ENCODE measurements at places on chromosomes 1 and 21.
A peak's percentile ranks its signal among the peaks of the same experiment; 100 is the strongest.

DNA sequence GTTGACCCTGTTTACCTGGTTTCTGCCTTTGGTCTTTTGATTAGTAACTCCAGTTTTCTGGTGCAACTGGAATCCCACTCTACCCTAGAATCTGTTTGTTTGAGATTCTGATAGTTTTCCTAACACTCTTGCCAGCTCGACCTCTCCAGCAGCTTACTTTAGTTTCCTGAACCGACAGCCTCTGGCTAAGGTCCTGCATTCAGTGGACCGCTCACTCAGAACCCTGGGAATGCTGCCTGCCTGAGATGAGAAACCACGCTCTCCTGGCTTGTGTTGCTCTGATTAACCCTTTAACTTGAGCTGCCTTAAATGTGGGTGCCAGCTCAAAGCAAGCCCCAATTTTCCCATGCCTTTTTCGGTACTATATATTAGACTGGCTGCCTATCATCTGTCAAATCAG lies 45.3 kb upstream of the SIPA1L2 start:
- DNase-seq = no peak

- DNase-seq = no peak
Observed at GRCh38 chr1:202694314-202694713, 15.9 kb downstream of the SYT2 start.

- peak; percentile 55 for DNase-seq
Observed at GRCh38 chr21:37208056-37208721, 58.9 kb downstream of the VPS26C start.

- no peak for DNase-seq
Observed at GRCh38 chr1:50976890-50977574, 7.0 kb downstream of the CDKN2C start.

- DNase-seq = no peak
Observed at GRCh38 chr1:25461849-25462248, 31.2 kb downstream of the MACO1 start.

DNA sequence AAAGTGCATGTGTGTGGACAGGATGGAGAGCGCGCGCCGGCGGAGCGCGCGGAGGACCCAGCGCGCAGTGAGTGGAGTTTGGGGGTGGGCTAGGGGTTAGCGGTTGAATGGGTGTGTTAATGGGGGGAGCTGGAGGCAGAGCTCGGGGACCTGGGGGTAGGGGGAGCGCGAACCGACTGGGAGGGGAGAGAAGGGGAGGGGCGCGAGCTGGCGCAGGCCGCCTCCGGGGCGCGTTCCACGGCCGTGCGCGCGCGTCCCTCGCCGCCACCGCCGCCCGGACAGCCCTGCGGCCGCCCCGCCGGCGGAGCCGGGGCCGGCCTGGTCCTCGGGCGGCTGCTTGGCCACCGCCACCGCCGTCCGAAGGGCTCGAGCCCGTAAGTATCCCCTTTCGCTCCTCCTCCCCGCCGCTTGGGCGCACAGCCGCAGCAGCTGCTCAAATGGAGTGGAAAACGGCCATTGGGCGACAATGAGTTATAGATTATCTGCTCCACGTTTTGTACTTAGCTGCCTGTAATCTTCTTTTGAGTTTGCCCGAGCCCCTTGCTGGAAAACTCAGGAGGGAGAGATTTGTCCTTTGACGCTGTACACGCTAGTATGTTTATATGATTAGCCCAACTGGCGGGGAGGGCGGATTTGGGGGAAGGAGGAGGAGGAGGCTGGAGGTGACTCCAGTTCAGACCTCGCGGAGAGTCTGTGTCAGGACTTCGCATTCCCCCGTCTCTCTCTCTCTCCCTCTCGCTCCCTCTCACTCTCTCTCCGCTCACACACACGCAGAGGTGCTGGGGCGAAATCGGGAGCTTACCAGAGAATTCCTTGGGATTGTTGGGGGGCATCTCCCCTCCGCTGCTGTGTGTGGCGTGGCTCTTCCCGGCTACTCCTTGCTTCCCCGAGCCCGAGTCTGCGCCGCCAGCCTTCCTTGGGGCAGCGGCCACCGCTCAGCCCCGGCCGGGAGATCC lies at the start of gene ADGRL2:
Gene ADGRL2, plus strand, starts transcription at position 240 of the 956 bp plus-strand sequence. CDS start 36,051 bp downstream, outside the sequence.
- DNase-seq = no peak

GRCh38 chr21:33308586-33309490 lies 15.9 kb upstream of the IFNAR1 start:
- no peak for DNase-seq

DNA sequence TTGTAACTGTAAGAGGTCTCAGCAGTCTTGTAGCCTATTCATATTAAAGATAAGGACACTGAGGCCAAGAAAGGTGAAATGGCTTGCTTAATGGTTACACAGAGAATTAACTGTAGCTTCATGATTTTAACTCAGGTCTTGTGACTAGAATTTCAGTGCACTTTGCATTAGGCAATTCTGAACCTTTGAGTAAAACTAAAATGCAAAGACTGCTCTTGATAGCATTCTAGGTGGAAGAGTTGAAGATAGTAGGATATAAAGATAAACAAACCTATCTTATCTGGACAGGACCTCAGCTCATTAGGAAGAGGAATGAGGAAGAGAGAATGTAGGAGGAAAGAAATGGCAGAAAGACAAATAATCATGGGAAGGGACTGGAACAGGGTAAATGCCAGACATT lies 68.6 kb upstream of the RGL1 start:
- no peak for DNase-seq

DNA sequence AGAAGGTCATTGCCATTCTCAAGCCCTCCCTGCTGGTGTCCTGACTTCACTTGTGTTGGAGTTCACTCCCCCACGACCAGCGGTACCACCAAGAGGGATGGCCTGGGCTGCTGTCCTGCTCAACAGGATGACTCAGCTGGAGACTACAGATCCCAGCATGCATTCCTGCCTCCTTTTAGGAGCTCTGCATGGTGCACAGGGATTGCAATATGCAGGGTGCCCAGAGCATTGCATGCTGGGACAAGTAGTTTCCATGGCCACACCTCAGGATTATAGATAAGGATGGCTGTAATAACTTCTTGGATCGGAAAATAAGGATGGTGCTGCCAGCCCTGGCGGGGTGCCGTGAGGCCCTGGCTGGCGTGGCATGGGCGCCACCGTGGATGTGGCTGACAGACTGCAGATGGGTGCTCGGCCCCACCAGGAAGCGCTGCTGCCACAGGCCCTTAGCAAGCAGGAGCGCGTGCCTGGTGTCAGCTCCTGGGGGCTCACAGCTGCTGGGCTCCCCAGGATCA lies 150.0 kb downstream of the CASZ1 start:
- peak; percentile 20 for DNase-seq

DNA sequence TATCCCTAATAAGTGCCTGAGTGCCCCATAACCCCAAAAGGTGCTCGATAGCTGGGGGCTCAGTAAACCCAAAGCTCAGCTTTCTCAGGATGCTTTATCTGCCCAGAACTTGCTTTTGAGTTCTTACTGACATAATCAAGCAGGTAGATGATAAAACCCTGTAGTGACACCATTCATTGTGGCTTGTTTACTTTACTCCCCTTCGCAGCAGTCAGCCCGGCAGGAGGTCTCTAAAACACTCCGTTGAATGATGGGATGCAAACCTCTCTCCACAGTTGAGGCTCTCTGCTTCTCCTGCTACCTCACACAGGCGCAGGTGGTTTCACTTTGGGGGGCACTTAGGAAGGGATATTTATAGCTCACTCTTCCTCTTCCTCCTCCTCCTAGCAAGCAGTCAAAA lies 349.4 kb downstream of the HLX start:
- DNase-seq = no peak

- no peak for DNase-seq
Observed at GRCh38 chr1:10734375-10734774, 62.1 kb downstream of the CASZ1 start.

GRCh38 chr1:1462318-1462966 lies 9.1 kb upstream of the ATAD3B start:
- no peak for DNase-seq

DNA sequence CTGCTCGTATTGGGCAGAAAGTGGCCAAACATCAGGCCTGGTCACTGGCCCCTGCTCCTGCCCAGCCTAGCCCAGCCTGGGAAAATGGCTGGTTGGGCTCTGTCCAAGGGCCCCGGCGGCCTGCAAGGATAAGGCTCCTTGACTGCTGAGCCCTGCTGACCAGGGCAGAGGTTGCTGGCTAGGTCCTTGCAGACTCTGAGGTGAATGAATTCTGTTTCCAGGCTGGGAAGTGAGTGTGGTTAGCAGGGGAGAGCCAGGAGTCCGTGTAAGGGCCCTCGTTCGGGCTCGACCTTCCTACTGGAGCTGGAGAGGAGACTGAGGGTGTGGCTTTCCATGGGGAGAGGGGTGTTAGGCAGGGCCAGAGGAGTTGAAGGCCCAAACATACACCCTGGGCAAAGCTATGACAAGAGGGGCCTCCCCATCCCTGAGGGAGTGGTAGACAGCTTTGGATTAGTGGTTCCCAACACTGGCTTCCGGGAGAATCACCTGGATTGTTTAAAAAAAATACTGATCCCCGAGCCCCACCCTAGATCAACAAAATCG lies 20.6 kb downstream of the CSF1 start:
- DNase-seq = peak; percentile 28

DNA sequence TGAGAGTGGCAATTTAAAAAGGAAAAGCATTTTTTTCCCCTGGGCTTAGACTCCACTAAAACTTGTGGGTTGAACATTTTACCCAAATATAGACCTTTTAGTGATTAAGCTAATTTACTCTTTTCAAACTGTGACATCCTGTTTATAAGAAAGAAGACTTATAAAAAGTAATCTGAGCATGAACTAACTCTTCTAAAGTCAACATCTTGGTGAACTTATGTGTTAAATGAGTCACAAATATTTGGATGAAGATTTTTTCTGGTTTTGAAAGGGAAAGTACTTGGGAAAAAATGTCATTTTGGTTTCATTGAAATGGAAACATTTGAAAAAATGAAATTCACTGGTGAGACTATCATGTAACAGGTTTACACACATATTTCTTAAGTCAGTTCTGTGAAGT lies 109.8 kb downstream of the KCNK2 start:
- DNase-seq = no peak

All from hypothalamus (tissue), 51 donors.